ENCODE measurements at places on chromosomes 5 and 9.

DNA sequence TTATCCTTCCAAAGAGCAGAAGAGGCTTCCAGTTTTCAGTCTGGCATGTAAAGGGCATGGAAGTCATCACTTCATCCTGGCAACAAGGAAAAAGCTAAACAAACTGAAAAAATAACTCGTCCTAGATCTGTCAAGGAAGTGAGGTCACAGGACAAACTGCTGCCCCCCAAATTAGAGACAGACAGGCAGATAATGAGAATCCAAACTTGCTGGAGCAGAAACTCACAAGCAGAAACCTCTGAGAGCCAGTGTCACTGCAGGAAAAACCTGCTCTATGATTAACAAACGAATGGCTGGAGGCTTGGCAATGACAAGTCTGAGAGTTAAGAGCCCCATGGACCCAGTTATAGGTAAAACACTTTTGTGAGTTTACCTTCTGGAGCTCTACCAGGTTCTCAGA, 18.9 kb upstream of the MLANA start:
- DNase-seq, result no peak

- DNase-seq, result no peak
These were observed 337.0 kb downstream of the PLK2 start for GRCh38 chr5:58122848-58123392.

DNA sequence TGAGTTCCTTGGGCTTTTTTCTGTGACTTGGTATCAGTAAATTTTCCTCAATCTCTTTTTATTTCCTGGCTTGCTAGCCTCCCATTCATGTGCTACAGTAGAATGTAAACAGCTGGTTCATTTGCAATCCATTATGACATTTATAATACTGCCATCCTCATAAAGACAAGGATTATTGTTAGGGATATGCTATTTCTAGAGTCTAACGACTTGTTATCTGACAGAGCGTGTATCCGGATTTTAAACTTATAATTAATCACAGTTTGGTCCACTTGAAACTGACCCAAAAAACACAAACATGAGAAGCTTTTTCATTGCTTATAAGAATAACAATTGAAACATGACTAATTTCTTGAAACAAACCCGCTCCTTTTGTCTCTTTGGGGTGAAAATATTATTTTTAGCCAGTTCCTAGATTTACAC, 585.8 kb downstream of the TLE4 start:
- DNase-seq, result no peak

GRCh38 chr5:176902102-176902814, 3.1 kb upstream of the HK3 start:
- DNase-seq, result no peak

- no peak for DNase-seq
These were observed 1.5 kb upstream of the CSF2 start for GRCh38 chr5:132072070-132072469.

- DNase-seq, result no peak
These were observed 346.1 kb downstream of the DIRAS2 start for GRCh38 chr9:90296539-90296938.

- no peak for DNase-seq
These were observed 152.4 kb downstream of the BRINP1 start for GRCh38 chr9:119216651-119217331.

DNA sequence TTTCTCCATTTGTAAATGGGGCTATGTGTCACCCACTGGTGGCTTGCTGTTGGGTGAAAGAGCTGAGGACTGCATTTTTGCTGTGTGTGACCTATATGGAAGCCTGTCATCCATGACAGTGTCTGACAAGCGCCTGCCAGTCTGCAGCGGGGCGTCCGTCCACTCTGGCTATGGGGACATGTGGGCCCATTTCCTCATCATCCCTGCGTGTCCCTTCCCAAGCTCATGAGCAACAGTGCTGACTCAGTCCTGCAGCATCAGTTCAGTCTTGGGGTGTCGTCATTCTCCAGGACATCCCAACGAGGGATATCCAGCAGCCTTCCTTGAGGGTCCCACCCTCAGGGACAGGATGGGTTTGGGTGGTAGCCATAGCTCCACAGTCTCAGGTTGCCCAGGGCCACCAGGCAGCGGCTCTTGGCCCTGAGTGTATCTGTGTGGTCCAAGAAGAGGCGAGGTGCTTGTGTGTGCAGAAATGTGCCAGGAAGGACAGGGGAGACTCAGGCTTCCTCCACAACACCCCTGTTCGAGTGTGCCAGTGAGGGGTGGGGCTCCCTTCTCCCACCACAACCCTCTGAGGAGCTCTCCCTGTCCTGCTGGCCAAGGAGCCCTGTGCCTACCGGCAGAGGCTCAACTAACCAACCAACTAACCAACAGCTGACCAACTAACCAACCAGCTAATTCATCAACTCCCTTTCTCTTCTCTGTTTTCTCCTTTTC, 2.1 kb downstream of the FGD3 start:
- DNase-seq, result no peak

DNA sequence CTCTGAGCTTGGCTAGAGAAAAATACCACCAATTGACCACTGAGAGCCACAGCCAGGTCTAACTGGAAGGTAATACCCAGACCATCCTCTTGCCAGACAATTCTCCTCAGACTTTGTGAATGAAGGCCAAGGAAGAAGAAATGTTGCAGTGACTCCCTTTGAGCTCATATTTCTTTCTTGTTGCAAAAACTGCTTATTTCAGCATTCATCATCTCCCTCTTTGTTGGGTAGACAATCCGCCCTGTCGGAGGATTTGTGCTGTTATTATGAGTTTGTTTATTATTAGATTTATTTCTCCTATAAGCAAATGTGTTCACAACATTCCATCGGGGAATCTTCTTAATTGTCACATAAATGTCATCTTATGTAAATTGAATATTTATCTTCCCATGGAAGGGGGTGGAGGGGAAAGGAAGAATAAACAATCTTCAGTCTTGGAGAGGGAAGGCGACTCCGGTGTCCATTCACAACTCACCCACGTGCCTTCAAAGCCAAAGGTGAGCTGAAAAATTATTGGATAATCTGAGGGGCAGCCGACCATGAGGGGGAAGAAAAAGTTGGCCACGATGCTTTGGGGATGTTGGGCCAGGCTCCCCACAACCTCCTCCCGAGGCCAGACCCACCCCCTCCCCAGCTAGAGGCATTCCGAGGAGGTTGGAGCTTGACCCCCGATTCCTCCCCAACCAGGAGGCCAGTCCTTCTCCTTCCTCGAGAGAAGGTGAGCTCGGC, 1.8 kb upstream of the JADE2 start:
- DNase-seq, result no peak

DNA sequence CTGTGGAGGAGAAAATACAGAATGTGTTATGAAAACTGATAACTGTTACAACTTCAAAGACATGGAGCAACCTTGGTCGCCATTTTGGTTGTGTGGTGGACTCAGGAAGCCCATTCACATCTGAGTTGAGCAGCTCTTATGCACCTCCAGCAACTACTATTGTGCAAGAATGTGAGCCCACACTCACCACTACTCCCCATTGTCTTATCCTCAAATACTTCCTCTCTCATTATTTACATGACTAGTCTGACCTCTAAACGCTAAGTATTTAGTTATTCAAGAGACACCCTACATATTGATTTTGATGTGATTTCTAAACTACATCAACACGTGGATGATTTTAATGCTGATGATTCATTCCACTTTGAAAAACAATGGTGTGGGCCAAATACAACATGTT, 516.6 kb upstream of the CLINT1 start:
- no peak for DNase-seq

GRCh38 chr5:68227532-68228160, 12.1 kb downstream of the PIK3R1 start:
- DNase-seq, result no peak

DNA sequence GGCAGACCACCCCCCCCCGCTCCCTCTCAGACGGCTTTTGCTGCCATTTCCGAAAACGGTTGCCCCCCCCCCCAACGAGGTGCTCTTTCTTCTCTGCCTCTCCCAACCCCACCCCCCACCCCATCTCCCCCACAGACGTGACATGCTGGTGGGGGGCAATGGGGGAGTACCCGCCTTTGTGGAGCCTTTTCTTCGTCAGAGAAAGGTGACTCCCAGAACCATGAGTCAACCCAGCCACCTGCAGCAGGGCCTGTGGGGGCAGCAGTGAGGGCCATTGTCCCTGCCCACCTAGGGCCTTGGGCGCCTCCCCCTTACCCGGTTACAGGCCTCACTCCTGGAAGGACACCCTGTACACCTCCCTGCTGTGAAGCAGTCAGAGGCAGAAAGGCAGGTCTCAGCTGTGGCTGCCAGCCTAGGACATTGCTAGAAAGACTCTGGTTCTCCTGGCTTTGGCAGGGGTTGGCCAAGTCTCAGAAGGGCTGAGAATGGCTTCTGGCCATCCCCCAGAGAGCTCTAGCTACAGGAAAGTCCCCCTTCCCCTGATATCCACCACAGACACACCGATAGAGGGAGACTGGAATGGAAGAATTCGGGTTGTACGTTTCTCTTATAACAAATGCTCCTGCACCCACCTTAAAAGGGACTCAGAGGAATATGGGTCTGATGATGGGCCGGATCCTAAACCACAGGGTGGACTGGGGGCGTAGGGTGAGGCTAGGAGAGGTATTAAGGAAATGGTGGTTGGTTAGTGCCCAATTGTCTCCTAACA, 2.2 kb downstream of the DNAJB5 start:
- no peak for DNase-seq

GRCh38 chr5:114744406-114744805, 382.5 kb downstream of the KCNN2 start:
- no peak for DNase-seq

GRCh38 chr9:125496313-125496834, 210.6 kb downstream of the MAPKAP1 start:
- no peak for DNase-seq

DNA sequence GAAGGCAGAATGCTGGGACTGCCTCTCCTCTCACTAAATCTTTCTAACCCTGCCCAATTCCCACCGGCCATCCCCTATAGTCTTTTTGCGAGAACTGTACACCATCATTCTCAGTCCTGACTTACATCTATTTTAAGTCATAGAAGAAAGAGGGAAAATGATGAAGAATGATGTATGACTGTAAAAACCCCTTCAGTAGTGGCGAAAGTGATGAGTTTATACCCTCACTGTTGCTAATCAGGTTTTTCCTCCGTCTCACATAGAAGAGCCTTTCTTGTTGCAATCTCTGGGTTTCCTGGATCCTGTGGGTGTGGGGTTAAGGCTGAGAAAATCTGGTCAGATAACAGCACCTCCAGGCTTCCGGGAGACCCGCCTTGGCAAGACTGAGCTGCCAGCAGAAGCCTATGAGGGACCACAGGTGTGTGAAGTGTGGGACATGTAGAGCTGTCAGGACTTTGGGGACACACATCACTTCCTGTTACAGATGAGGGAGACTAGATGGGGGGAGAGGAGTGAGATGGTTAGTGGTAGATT, 147.1 kb upstream of the SLC12A2 start:
- no peak for DNase-seq

DNA sequence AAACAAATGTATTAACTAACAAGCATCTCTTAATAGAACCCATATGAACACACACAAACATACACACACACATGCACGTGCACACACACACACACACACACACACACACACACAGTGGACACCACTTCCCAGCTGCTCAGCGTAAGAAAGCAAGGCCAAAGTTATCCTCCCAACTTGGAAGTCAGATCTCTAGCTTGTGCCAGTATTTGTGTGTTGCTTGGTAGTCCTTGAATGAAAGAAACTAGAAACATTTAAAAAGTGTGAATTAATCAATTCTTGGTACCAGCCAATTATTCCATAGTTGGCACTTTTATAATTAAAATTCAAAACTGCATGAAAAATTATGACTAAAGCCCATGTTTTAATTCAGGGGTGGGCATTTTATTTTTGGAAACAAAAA, 178.1 kb downstream of the TMEM161B start:
- no peak for DNase-seq

GRCh38 chr5:9151684-9152427, 394.0 kb downstream of the SEMA5A start:
- DNase-seq, result no peak

DNA sequence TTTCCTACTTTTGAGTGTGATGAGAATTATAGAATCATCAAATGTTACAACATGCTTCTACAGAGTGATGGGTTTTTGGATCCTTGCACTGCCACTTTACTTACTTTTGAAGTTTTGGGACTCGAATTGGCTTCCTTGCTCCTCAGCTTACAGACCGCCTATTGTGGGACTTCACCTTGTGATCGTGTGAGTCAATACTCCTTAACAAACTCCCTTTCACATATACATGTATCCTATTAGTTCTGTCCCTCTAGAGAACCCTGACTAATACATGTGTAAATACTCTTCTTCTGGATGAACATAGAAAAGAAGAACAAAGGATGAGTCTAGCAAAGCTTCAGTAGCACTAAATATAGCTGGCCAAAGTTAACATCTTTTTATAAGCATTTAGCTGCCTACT, 98.7 kb upstream of the PDE4D start:
- DNase-seq, result no peak

GRCh38 chr5:133323494-133324457, 272.0 kb downstream of the HSPA4 start:
- DNase-seq, result no peak

DNA sequence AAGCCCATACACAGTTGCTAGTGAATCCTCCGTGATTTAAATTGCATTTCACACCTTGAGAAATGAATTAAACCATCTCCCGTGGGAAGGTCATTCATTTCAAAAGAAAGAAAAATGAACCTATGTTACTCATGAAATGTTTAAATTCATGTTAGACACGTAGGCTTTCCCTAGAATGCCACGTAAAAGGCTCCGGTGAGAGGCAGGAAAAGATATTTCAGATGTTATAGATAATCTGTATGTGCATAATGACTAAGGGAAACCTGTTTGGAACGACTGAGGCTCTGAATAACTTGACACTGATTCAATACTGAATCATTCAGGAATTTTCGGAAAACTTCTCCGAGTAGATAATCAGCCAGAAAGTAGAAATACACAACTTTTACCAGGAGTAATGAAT, 134.3 kb upstream of the ICE1 start:
- no peak for DNase-seq

DNA sequence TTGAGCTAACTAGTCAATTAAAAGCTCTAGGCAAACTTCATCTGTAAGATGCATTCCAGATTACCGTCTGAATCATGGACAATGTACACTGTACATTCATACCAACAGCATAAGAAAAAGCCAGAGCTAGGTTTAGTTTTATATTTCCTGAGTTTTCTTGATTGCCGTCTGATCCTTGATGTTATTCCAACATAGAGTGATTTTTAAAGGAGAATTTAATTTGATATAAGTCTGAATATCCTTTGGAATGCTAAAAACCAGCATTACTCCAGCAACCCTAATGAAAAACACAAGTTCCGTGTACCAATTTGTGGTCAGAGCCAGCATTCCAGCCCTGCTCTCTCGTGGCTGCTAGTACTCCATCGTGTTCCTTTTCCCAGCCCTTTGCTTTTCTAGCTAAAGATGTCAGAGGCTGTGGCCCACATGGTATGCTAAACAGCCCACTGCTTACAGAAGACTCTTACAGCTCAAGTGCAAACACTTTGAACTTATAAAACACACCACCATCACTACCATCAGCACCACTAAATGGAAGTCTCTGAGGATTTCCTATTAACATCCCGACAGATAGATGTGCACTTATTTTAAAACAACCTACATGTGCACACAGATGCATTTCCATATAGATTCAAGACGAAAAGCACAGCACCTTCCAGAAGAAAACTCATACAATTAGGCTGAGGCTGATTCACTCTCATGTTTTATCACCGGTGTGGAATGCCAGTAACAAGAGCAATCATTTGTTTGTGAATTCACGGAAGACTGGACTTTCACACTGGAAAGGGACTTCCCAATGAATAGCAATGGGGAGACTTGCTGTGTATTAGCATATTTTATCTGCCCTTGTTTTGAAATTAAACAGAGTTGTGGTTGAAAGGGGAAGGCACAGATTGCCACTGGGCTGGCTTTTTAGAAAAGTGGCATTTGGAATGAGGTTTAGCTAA, 246.9 kb upstream of the GAS1 start:
- DNase-seq, result no peak

GRCh38 chr9:20252778-20253177, 369.5 kb downstream of the MLLT3 start:
- DNase-seq, result no peak

All from hematopoietic multipotent progenitor cell treated with erythropoietin and hydrocortisone succinate and interleukin-3 and kit ligand, for 17 days (in vitro differentiated cells).